ENCODE measurements at places on chromosomes 7 and 10.
A peak's percentile ranks its signal among the peaks of the same experiment; 100 is the strongest.

GRCh38 chr7:102860351-102860811 is 52.4 kb upstream of the LRRC17 start:
- DNase-seq = no peak

DNA sequence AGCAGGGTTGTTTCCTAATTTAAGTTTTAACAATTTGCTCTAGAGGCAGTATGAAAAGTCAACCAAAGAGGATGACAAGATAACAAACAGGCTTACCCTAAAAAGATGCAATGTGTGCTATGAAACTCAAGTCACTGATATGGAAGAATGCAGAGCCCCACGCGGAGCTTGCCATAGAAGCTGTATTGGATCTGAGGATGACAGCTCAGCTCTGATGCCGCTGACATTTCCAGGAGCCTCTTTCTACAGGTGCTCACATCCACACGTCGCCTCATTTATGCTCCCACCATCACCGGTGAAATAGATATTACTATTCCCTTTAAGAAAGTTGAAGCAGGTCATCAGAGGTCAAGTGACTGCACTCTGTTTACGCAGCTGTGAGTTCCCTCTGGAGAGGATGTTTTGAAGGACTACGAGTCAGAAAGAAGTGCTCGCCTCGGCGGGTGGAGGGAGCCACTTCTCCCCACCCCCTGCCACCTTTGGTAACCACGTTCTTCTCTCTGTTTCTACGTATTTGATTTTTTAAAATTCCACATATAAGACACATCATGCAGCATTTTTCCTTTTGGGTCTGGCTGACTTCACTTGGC is 275.4 kb downstream of the GLRX3 start:
- no peak for DNase-seq

- DNase-seq = no peak
Observed at GRCh38 chr7:32639122-32639521, 143.8 kb downstream of the AVL9 start.

- no peak for DNase-seq
Observed at GRCh38 chr7:91250706-91251105, 13.5 kb upstream of the FZD1 start.

GRCh38 chr7:7761974-7762779 is 43.8 kb upstream of the RPA3 start:
- DNase-seq = no peak

DNA sequence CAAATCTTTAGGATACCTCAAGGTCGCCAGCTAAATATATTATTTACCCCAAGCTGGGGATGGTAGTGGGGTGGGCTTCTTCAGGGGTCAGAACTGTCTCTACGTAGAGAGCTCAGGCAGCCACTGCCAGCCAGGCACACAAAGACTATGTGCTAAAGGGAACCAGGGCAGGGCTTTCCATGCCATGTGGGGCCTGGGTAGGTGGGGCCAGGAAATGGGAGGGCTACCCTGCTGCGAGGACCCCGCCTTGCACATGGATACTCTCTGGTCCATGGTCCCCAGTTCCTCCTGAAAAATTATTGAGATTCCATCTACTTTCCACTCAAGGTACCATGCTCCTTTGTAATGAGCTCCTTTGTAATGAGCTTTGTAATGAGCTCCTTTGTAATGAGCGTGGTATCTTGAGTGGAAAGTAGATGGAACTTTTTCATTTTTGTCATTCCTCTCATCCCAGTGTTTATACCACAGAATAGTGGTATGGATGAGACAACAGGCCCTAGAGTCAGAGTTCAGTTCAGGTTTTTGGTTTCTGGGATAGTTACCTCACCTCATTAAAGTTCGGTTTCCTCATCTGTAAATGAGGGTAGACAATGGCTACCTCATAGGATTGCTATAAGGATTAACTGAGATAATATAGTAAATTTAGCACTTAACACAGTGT is 5.8 kb downstream of the SYNPO2L start:
- no peak for DNase-seq

DNA sequence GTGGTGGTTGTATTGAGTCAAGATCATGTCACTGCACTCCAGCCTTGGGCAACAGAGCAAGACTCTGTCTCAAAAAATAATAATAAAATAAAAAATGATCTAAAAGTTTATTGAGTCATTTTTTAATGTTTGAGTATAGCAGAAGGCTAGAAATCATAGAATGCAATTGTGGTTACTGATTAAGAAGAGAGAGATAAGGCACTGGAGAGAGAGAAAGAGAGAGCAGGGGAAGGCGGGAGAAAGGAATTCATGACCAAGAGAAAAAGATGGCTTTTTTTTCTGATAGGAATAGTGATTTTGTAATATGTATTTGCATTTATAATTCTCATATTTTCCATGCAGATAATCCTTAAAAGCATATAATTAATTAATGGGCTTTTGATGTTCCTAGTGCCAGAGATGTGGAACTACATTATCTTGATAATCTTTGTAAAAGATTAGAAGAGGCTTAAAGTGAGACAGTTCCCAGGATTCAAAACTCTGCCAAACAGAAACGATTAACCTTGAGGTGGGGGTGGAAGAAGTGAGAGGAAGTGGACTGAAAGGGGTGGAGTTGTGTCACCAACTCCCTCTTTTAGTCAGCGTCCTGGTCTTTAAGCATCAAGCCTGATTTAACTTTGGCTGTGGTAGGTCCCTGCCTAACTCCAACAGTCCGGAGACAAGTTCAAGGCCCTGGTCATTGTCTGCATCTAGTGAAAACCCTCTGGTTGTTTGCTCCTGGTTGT is 76.2 kb downstream of the CHN2 start:
- no peak for DNase-seq

DNA sequence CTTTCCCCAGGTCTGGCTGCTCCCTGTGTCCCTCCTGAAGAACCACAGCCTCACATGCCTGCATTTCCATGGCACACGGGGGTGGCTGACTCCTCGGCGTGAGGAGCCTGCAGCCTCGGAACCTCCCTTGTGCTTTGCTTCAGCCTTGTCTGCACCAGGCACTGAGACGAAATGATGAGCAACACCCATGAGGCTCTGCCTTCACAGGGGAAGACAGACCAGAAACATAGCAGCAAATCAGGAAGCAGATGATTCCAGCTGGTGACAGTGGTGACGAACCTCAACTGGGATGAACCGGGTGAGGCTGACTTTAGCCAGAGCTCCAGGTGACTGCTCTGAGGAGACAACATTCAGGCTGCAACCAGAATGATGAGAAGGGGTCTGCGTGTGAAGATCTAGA is 84.5 kb upstream of the SMNDC1 start:
- DNase-seq = no peak

DNA sequence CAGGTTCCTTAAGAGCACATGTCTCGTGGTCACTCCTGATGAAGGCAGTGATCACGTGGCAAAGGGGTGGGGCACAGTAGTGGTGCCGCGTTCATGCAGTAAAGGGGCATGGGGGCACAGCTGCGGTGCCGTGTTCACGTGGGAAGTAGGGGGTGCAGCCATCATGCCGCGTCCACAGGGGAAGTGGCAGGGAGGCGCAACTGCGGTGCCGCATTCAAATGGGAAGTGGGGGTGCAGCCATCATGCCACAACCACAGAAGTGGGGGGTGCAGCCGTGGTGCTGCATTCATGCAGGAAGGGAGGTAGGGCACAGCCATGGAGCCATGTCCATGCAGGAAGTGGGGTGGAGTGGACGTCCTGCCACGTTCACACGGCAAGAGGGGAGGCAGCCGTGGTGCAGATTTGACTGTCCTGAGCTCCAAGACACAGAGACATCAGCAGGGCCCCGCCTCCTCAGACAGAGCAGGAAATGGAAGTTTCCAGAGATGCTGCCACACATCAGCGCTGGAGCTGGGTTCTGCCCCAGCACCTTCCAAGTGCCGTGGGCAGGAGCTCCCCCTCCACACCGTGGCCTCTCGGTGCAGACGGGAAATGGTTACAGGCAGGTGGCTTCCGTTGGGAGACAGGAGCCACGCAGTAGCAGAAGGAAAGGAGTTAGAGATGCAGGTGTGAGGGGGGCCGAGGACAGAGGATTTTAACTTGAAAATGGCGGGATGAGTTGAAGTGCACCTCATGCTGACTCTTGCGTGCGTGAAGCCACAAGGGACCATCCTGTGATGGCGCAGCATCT is 95.0 kb upstream of the DDC start:
- DNase-seq = peak; percentile 27

Measured in activated T-cell treated with anti-CD3 and anti-CD28 coated beads for 24 hours (primary cell).